Immature natural killer cell (primary cell): ENCODE measurements at places on chromosomes 2 and 18. TPM values are rescaled to one million over a fixed set of nuclear protein-coding genes. Genes with fewer than 3 reads are reported as not detected.

CYTIP gene
- polyA plus RNA-seq: 84.4 TPM

LOXL3 gene
- 0.22 TPM for polyA plus RNA-seq

MSH2 gene
- polyA plus RNA-seq: 34.2 TPM

PLEKHH2 gene
- not detected for polyA plus RNA-seq

CYS1 gene
- polyA plus RNA-seq: not detected

C18orf54 gene
- 1.1 TPM for polyA plus RNA-seq

DNA sequence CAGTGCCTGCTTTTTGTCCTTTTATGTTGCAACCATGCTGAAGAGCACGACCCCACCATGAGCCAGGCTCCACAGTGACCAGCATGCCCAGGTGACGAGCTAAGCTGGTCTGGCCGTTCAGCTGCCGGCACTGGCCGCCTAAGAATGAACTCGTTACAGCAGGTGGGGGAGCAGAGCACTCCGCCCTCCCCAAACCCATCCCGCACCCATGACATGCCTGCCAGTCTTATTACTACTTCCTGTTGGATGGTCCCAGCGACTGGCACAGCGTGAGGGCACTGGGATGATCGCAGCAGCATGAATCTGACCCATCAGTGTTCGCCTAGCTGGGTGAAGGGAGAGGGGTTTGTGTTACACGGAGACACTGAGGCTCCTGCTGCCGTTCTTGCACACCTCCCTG is 11.5 kb downstream of the DIPK1C start:
- no peak for DNase-seq
- H3K4me1 ChIP-seq: no peaks in the 10 kb centered on the region
- peaks cover 12% of the 10 kb centered on the region for H3K27me3 ChIP-seq
- no peak overlapping the region for H3K4me3 ChIP-seq
- peak overlapping the region; percentile 53 for H3K27ac ChIP-seq
- H3K36me3 ChIP-seq: no peaks in the 10 kb centered on the region

- no peak overlapping the region for H3K4me3 ChIP-seq
- no peak for DNase-seq
- H3K27ac ChIP-seq: no peak overlapping the region
- peaks cover 40% of the 10 kb centered on the region for H3K4me1 ChIP-seq
Measured at GRCh38 chr2:84280873-84281272, 178.2 kb downstream of the SUCLG1 start.

DNA sequence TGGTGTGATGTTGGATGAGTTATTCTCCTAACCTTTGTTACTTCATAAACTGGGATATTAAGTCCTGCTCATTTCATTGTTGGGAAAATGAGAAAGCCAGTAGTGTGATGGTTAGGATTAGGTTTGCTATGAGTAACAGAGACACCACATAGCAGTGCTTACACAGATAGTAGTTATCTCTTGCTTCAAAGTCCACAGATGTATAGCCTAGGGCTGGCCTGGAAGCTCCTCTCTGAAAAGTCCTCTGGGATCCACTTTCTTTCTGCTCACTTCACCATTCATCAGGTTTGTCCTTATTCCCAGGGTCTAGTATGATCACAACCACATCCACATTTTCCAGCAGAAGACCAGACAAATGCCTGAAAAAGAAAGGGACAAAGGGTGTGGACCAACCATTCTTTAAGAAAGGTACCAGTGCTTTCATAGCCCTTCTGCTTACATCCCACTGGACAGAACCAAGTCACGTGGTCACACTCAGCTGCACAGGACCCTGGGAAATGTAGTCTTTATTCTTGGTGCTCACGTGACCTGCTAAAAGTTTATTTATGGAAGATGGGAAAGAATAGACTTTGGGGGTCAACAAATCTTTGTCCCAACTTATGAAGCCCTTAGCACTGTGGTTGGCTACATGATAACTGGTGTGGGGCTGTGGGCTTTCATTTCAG is 108.9 kb downstream of the INSIG2 start:
- H3K27ac ChIP-seq: no peak overlapping the region
- H3K36me3 ChIP-seq: no peaks in the 10 kb centered on the region
- no peaks in the 10 kb centered on the region for H3K4me1 ChIP-seq
- H3K4me3 ChIP-seq: no peak overlapping the region
- H3K27me3 ChIP-seq: no peaks in the 10 kb centered on the region

- no peak overlapping the region for H3K4me3 ChIP-seq
- no peaks in the 10 kb centered on the region for H3K36me3 ChIP-seq
- no peaks in the 10 kb centered on the region for H3K4me1 ChIP-seq
- H3K27me3 ChIP-seq: no peaks in the 10 kb centered on the region
- no peak overlapping the region for H3K27ac ChIP-seq
Measured at GRCh38 chr2:150418916-150419315, 68.6 kb downstream of the RND3 start.

- no peaks in the 10 kb centered on the region for H3K36me3 ChIP-seq
- DNase-seq: no peak
- no peaks in the 10 kb centered on the region for H3K4me1 ChIP-seq
- H3K27me3 ChIP-seq: peaks cover 4% of the 10 kb centered on the region
- no peak overlapping the region for H3K4me3 ChIP-seq
Measured at GRCh38 chr18:286515-287310, 18.9 kb upstream of the THOC1 start.

- no peaks in the 10 kb centered on the region for H3K36me3 ChIP-seq
- H3K27ac ChIP-seq: peak overlapping the region; percentile 68
- DNase-seq: no peak
- H3K4me1 ChIP-seq: peaks cover 33% of the 10 kb centered on the region
- H3K4me3 ChIP-seq: peak overlapping the region; percentile 79
Measured at GRCh38 chr2:215811003-215811402, 202.3 kb downstream of the MREG start.

- no peaks in the 10 kb centered on the region for H3K36me3 ChIP-seq
- peaks cover 14% of the 10 kb centered on the region for H3K4me1 ChIP-seq
- H3K27ac ChIP-seq: no peak overlapping the region
- DNase-seq: no peak
- H3K27me3 ChIP-seq: peaks cover 23% of the 10 kb centered on the region
- H3K4me3 ChIP-seq: no peak overlapping the region
Measured at GRCh38 chr2:60356346-60356745, 197.1 kb downstream of the BCL11A start.

- H3K36me3 ChIP-seq: no peaks in the 10 kb centered on the region
- DNase-seq: peak; percentile 74
- peaks cover 31% of the 10 kb centered on the region for H3K4me1 ChIP-seq
- H3K4me3 ChIP-seq: peak overlapping the region; percentile 79
- H3K27ac ChIP-seq: peak overlapping the region; percentile 96
- H3K27me3 ChIP-seq: peaks cover 11% of the 10 kb centered on the region
Measured at GRCh38 chr2:84939426-84940087, 31.4 kb upstream of the KCMF1 start.

GRCh38 chr2:46171996-46172546 is 125.1 kb upstream of the EPAS1 start:
- peaks cover 21% of the 10 kb centered on the region for H3K4me1 ChIP-seq
- H3K4me3 ChIP-seq: no peak overlapping the region
- H3K27me3 ChIP-seq: no peaks in the 10 kb centered on the region
- no peak overlapping the region for H3K27ac ChIP-seq

GRCh38 chr2:225462417-225462816 is 62.9 kb downstream of the NYAP2 start:
- H3K36me3 ChIP-seq: no peaks in the 10 kb centered on the region
- H3K4me1 ChIP-seq: peaks cover 15% of the 10 kb centered on the region
- H3K27ac ChIP-seq: no peak overlapping the region
- DNase-seq: no peak
- H3K4me3 ChIP-seq: no peak overlapping the region
- H3K27me3 ChIP-seq: no peaks in the 10 kb centered on the region

GRCh38 chr2:216445501-216445900 is 33.2 kb downstream of the SMARCAL1 start:
- H3K27ac ChIP-seq: no peak overlapping the region
- H3K36me3 ChIP-seq: peaks cover 48% of the 10 kb centered on the region
- H3K4me1 ChIP-seq: no peaks in the 10 kb centered on the region
- DNase-seq: no peak
- no peaks in the 10 kb centered on the region for H3K27me3 ChIP-seq

GRCh38 chr2:204021290-204022081 is 84.9 kb downstream of the ICOS start:
- DNase-seq: no peak
- no peaks in the 10 kb centered on the region for H3K4me1 ChIP-seq
- no peak overlapping the region for H3K27ac ChIP-seq
- no peaks in the 10 kb centered on the region for H3K27me3 ChIP-seq
- H3K36me3 ChIP-seq: no peaks in the 10 kb centered on the region

DNA sequence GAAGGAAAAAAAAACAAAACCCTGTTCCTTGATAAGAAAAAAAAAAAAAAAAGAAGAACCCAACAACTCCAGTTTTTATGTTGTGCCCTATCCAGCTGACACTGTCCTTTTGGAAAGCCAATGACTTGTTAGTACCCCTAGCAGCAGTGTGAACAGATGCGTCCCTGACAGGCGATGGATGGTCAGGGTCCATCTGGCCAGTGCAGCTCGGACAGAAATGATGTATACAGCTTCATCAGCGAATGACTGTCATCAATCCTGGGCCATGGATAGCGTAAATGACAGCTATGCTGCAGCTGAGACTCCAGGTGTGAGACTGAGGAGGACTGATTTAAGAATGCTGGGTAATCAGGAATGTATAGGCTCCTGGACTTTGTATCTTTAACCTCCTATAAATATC is 318.8 kb upstream of the FIGN start:
- no peaks in the 10 kb centered on the region for H3K4me1 ChIP-seq
- no peaks in the 10 kb centered on the region for H3K36me3 ChIP-seq
- no peak for DNase-seq
